Smooth muscle cell of trachea (primary cell): ENCODE measurements at places on chromosomes 7 and 10. TPM values are rescaled to one million over a fixed set of nuclear protein-coding genes. Genes with fewer than 3 reads are reported as not detected.

GPNMB gene
- total RNA-seq: 288 and 440 TPM in 2 replicates

FKBP6 gene
- not detected in 2 replicates for total RNA-seq

IMMP2L gene
- total RNA-seq: 10.8 and 25.0 TPM in 2 replicates

ZPBP gene
- total RNA-seq: not detected in 2 replicates

IGFBP3 gene
- 11.6 and 33.7 TPM in 2 replicates for total RNA-seq

DLG5 gene
- 46.1 and 75.8 TPM in 2 replicates for total RNA-seq

CALCR gene
- not detected in 2 replicates for total RNA-seq

HYAL4 gene
- 0.17 and 0.44 TPM in 2 replicates for total RNA-seq
